H7 (cell line): ENCODE measurements at places on chromosomes 4 and X. TPM values are rescaled to one million over a fixed set of nuclear protein-coding genes. Genes with fewer than 3 reads are reported as not detected.

Gene VCX3B
- not detected in 2 replicates for total RNA-seq

Gene TMEM271
- total RNA-seq: 0.41 and 0.59 TPM in 2 replicates

Gene PRRG1
- 9.1 and 16.4 TPM in 2 replicates for total RNA-seq

Gene LEF1
- 0.28 and 0.48 TPM in 2 replicates for total RNA-seq

Gene MAMLD1
- total RNA-seq: 0.31 and 1.1 TPM in 2 replicates

Gene FAM9C
- 0.07 and 0.18 TPM in 2 replicates for total RNA-seq

Gene CBR4
- total RNA-seq: 16.8 and 27.1 TPM in 2 replicates

Gene HERC6
- 1.9 and 2.9 TPM in 2 replicates for total RNA-seq

Gene RAB40AL
- total RNA-seq: 0.21 TPM in 1 of 2 replicates, not detected in the other

Gene RAB9A
- total RNA-seq: 74.6 and 82.6 TPM in 2 replicates

Gene AFF2
- 14.6 TPM in 2 replicates for total RNA-seq

Gene BCOR
- total RNA-seq: 32.5 and 51.0 TPM in 2 replicates

Gene CSAG2
- total RNA-seq: 0.28 TPM in 1 of 2 replicates, not detected in the other

Gene GABRQ
- 3.5 and 3.8 TPM in 2 replicates for total RNA-seq

Gene FHIP1A
- total RNA-seq: 24.2 and 25.6 TPM in 2 replicates
